ENCODE measurements at places on chromosomes 4 and X.

DNA sequence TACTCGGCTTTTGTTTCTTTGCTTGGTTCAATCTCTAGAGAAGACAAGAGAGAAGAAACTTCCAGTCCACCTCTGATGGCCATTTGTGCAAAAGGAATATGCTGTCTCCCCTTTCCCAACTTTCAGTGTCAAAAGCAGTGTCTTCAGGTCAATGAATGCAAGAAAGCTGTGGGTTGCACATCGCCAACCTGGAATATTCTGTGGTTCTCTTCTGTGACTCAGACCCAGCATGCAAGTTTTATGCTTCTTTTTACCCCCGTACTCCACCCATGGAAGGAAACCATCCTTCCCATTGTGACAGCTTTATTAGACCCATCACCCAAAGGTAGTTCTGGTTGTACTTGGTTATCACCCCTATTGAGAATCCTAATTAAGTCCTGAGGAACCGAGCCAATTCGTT, 135.6 kb upstream of the MBNL3 start:
- no peak for DNase-seq

DNA sequence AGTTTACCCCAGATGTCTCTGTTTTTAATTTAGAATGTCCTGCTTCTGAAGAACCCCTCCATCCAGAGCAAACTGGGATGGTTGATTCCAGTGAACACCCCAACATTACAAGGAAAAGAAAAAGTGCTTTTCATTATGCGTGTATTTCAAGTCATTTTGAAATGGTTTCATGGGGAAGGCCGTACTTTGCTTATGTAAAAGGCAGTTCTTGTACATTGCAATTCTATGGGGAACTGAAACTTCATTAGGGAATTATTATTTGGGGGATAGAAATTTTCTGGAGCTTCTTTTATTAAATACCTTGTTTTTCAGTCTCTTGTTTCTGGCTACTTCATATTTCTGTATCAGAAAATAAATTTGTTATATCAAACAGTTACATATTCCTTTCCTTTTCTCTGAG, 96.9 kb upstream of the ZNF518B start:
- DNase-seq, result no peak

DNA sequence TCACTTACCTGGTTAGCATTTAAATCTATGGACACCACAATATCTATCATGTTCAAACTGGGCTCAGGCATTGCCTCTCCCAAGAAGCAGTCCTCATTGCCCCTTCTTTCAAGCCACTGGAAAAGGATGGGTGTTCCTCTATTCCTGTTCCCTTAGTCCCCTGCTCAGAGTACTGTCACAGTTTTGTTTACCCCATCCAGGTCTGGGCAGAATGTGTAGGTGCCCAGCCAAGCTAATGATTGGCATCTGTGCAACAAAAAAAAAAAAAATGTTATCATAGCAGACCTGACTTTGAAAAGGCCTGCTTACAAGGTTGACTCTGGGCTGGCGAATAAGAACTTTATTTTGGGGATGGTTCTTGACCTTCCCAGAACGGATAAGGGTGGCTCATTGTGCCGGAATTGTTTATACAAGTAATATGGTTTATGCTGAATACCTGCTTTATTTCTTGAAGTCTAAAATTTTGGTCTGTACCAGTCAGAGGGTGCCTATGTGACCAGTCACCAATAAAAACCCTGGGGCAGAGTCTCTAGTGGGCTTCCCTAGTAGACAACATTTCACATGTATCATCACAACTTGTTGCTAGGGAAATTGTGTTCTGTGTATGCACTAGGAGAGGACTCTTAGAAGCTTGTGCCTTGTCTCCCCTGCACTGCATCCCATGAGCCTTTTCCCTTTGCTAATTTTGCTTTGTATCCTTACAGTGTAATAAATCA, 47.9 kb downstream of the JADE3 start:
- no peak for DNase-seq

- no peak for DNase-seq
Observed at GRCh38 chr4:119244832-119245231, 32.3 kb downstream of the USP53 start.

GRCh38 chr4:101238706-101239105, 108.6 kb downstream of the PPP3CA start:
- no peak for DNase-seq

GRCh38 chr4:27648416-27648815, 787.8 kb downstream of the STIM2 start:
- no peak for DNase-seq

- DNase-seq, result no peak
Observed at GRCh38 chr4:107845681-107846080, 20.9 kb downstream of the SGMS2 start.

GRCh38 chrX:73850124-73851013, 287.4 kb downstream of the CHIC1 start:
- DNase-seq, result no peak

DNA sequence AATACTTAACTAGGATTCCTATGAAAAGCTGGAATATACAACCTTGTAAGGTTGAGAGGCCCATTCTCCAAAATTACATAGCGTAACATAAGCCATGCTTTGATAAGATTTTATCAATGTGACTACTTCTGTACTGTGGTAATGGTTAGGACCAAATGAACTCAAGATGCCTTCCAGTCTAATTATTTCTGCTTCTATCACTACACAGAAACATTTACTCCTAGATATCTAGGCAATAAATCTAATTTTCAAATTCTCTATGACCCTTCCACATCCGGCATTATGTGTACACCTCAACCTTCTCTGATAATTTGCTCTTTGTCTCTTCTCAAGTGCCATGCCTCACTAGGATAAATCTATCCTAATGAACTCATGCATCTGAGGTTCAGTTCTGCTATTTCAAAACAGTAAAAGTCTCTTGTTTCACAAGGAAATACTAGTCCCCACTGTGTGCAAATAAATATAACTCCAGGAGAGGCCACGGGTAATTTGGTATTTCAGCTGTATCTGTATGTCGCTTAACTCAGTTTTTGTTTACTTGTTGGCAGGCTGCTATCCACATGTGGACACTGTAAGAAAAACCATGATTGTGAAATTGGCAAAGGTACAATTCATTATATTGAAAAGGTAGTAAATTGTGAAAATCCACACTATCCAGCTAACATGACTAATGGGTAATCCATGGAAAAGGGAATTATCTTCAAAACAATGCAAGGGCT, 93.3 kb downstream of the PRDM5 start:
- DNase-seq, result no peak

GRCh38 chr4:162059656-162060055, 104.1 kb downstream of the FSTL5 start:
- DNase-seq, result no peak

DNA sequence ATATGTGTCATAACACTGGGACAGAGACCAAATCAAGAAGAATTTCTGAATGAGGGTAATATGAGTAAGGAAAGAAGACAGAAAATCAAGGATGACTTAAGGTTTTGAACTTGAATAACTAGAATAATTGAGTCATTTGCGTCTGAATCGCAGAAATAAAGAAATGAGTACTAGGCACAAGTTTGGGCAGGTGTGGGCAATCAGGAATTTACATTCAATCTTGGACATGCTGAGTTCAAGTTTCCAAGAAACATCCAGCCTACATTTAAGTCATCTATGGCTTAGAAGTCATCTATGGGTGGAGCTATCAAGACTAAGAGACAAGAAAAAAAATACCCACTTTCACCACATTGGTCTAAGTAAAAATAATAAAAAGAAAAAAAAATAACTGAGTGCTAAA, 30.4 kb upstream of the WDR44 start:
- no peak for DNase-seq

- DNase-seq, result no peak
Observed at GRCh38 chr4:38452009-38452408, 212.0 kb upstream of the KLF3 start.

GRCh38 chr4:10007793-10008608, 13.3 kb downstream of the SLC2A9 start:
- DNase-seq, result peak; percentile 54

DNA sequence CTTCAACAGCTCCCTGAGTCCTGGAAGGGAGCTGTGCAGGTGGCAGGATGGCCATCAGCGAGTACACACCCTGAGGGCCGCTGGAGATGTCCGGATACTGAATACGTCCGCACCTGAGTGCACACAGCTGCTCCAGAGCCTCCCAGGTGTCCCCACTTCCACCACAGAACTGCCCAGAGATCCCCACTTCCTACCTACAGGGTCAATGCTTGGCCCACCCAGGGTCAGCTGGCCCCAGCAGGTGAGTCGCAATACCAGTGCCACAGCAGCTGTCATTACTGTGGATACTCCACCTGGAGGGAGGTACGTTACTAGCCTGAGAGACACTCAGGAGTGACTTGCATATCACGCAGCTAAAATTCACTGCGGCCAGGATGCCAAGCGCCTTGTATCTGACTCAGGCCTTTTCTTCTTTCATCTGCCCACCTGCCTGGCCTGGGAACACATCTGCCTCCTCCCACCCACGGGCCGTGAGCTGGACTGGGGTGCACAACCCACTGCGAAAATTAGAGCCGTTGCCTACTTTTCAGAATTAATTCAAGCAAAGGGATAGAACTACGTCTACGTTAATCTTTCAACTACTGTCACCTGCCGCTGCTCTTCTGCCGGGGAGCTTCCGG, 9.4 kb downstream of the C4orf50 start:
- DNase-seq, result peak; percentile 3

- no peak for DNase-seq
Observed at GRCh38 chrX:40531056-40531826, 49.5 kb upstream of the ATP6AP2 start.

- DNase-seq, result no peak
Observed at GRCh38 chr4:75284831-75285230, 229.4 kb downstream of the RCHY1 start.

GRCh38 chrX:14630733-14631132, 101.4 kb downstream of the GLRA2 start:
- DNase-seq, result no peak

- DNase-seq, result no peak
Observed at GRCh38 chr4:795726-796119, 30.2 kb downstream of the CPLX1 start.

DNA sequence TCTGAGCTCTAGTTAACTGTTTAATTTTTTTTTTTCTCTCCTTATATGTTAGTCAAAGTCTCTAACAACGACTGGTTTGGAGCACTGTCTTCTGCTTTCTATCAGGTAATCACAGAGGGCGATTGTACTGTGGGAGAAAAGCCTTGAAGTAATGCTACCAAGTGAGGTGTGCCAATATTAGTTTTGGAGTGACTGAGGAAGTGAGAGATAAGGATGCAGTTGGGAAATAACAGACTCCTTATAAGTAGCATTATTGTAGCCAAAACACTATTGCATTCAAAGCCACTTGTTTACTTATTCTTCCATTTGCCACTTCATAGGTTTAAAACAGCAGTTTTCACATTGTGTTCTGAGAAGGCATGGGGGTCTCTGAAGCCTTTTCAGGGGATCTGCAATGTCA, 79.1 kb upstream of the SLC6A14 start:
- DNase-seq, result no peak

DNA sequence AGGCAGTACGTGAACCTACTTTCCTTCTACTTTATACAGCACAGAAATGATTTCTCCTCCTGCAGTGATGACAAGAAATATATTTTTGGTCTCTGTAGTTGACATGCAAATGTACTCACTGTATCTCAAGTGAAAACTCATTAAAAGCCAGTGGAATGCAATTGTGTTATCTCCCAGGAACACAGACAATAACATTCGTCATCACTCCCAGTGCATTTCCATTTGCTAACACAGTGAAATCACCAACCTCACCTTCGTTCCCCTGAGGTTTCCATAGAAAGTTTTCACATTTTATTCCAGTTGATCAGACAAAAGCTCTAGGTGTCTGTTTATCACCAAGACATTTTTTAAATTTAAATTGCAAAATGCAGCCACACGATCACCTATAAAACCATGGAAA, 2.5 kb upstream of the SPANXD start:
- DNase-seq, result no peak

DNA sequence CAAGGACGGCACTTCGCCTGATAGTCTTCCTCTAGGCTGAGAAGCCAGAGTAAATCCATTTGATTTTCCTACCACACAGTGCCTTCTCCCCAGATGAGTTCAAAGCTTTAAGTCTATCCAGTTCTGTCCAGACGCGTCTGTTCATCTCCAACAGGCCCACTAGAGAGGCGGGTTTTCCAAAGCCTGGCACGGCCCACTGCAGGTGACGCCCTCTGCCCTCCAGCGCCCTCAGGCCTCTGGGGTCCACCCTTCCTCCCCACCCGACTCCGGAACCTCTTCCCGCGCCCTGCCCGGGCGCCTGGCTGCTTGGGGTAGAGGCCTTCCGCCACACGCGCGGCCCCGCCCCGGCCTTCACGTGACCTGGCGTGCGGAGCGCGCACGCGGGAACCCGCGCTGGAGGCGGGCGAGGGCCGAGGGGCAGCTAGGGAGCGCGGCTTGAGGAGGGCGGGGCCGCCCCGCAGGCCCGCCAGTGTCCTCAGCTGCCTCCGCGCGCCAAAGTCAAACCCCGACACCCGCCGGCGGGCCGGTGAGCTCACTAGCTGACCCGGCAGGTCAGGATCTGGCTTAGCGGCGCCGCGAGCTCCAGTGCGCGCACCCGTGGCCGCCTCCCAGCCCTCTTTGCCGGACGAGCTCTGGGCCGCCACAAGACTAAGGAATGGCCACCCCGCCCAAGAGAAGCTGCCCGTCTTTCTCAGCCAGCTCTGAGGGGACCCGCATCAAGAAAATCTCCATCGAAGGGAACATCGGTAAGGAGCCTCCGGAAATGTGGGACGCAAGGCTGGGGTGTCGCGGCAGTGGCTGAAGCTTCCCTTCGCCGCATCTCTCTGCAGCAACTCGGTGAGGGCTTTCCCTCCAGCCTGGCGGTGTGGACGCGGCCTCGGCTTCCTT, at the start of gene DCK:
DCK (plus strand) TSS at position 469 of the 888 bp plus-strand sequence; CDS start at position 656, 187 bp downstream.
- peak; percentile 92 for DNase-seq

- DNase-seq, result no peak
Observed at GRCh38 chrX:41265615-41266014, 68.3 kb upstream of the DDX3X start.

GRCh38 chr4:1502501-1502886, 96.3 kb upstream of the NKX1-1 start:
- DNase-seq, result no peak

GRCh38 chr4:55079451-55080173, 45.8 kb downstream of the KDR start:
- DNase-seq, result no peak

GRCh38 chrX:15913146-15913545, 58.5 kb upstream of the AP1S2 start:
- DNase-seq, result no peak

GRCh38 chr4:81227968-81228367, 12.9 kb upstream of the PRKG2 start:
- no peak for DNase-seq

DNA sequence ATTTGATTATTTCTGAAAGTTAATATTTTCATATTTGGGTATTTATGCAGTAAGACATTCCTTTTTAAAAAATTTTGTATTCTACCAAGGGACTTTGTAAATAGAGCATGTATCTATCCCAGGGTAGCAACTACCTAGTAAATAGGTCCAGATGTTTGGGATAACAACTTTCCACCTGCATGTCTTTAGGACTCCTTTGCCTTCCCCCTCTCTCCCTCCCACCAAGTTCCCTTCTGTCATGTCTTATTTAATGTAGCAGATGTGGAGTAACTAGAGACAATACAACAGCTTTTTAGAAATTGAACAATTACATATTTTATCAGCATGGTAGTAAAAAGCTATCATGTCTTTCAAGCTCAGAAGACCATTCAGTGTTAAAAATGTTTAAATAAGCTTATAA, 821.0 kb downstream of the C4orf33 start:
- DNase-seq, result no peak
